ENCODE measurements at places on chromosomes 13 and 19.

DNA sequence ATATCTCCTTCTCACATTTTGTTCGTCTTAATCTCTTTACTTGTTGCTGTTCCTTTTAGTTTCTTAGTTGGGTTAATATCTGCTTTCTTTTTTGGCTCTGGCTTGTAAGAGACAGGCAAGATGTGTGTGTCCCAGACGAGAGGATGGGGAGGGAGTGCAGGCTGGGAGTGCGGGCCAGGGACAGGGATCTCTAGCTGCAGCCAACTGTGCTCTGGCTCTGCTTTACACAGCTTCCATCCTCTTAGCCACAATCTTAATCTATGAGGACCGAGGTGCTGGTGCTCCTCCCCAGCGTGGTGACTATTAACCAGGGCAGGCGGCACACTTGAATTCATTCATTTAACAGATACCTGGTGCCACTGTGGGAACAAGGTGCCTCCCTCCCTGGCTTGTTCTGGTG, 70.9 kb upstream of the WASF3 start:
- no peak for DNase-seq

GRCh38 chr13:40388617-40389016, 277.8 kb downstream of the FOXO1 start:
- DNase-seq: no peak

GRCh38 chr13:50760751-50761150, 82.7 kb downstream of the DLEU7 start:
- no peak for DNase-seq

DNA sequence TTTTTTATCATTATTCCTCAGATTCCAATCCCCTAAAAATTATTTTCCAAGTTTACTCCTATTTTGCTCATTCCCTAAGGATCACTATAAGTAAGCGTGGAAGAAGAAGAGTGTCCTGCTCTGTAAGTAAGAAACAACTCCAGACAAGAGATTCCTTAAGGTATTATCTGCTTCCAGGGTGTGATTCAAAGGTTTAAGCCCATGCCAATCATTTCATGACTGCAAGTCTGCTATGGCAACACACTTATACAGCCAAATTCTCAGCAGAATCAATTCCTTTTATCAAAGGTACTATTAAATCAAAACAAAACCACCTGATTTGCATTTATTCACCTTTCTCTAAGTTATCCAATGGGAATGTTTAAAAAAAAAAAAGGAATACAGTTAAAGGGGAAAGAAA, 43.7 kb downstream of the FOXO1 start:
- no peak for DNase-seq

- peak; percentile 48 for DNase-seq
Observed at GRCh38 chr19:48102870-48103751, 7.5 kb downstream of the PLA2G4C start.

DNA sequence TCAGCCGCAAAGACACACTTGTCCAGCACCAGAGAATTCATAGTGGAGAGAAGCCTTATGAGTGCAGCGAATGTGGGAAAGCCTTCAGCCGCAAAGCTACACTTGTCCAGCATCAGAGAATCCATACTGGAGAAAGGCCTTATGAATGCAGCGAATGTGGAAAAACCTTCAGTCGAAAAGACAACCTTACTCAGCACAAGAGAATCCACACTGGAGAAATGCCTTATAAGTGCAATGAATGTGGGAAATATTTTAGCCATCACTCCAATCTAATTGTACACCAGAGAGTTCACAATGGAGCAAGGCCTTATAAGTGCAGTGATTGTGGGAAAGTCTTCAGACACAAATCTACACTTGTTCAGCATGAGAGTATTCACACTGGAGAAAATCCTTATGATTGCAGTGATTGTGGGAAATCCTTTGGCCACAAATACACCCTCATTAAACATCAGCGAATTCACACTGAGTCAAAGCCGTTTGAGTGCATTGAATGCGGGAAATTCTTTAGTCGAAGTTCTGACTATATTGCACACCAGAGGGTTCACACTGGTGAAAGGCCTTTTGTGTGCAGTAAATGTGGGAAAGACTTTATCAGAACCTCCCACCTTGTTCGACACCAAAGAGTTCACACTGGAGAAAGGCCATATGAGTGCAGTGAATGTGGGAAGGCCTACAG, 6.8 kb downstream of the ZNF134 start:
- DNase-seq: peak; percentile 26

- DNase-seq: no peak
Observed at GRCh38 chr19:35151273-35152065, 3.1 kb upstream of the FXYD5 start.

DNA sequence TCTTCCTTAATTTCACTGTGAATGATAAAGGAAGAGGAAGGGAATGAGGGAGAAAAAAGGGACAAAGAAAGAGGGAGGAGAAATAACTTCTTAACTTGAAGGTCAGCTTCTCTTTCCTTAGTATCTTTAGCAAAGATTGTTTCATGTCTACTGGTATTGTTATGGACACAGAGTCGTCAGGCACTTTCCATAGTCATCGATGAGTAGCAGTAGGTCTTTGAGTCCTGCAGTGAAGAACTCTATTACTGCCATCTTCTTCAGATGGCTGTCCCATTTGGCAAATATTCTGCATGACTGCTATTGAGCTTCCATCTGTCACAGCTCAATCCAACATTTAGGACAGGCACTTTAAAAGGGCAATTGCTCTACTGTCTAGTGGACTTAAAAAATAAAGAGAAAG, 2463.1 kb downstream of the PCDH9 start:
- no peak for DNase-seq

GRCh38 chr19:9786819-9787218, 18.3 kb upstream of the ZNF846 start:
- DNase-seq: no peak

- DNase-seq: no peak
Observed at GRCh38 chr13:39353988-39354387, 249.0 kb downstream of the LHFPL6 start.

GRCh38 chr19:33702606-33703437, 81.1 kb downstream of the CHST8 start:
- DNase-seq: no peak

DNA sequence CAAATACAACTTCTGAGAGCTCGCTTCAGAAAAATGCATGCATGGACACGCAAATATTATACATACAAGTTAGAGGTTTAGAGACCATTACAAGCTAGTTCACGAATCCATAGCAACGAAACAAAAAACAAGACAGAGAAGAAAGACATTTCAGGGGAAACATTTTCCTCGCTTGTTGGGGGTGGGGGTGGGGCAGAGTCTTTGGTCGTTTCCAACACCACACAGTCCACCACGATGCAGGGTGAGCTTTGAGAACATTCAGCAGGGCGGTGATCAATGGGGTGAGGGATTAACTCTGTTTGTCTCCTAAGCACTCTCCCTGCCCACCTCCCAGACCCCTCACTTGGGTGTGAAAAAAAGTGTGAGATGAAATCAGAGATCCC, 651 bp downstream of the OXGR1 start:
- no peak for DNase-seq

GRCh38 chr13:52447354-52447753, 3.1 kb downstream of the VPS36 start:
- no peak for DNase-seq

DNA sequence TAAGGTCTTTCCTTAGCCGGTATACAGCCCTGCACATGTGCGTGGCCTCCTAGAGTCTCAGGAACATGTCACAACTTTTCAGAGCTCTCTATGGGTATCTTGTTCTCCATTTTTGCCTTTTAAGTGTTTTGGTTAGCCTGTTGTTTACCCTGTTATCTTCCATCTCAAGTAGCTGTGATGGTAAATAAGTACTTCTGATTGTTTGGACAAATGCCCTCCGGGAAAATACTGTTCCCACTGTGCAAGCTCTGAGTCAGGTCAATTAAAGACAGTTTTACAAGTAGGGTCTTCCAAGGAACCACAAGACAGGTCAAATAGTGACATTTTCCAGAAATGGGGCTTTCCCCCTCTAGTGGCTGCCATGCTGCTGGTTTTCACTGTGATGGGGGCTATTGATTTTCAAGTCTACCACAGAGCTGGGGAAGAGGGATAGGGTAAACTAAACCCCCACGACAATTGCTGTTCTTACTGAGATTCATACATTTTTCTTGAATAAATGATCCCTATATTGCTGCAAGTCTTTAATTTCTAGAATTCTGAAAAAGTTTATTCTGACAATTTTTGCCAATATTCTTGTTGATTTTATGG, 109.5 kb downstream of the TM9SF2 start:
- DNase-seq: no peak
